Airway epithelial cell (primary cell): ENCODE measurements at places on chromosomes 12 and 14. TPM values are rescaled to one million over a fixed set of nuclear protein-coding genes. Genes with fewer than 3 reads are reported as not detected.

Gene FGF6
- not detected in 2 replicates for total RNA-seq

Gene SMOC1
- total RNA-seq, result 8.9 and 14.3 TPM in 2 replicates

Gene MRPS35
- 56.3 and 61.6 TPM in 2 replicates for total RNA-seq

Gene SIRT4
- total RNA-seq, result 1.5 TPM in 2 replicates

Gene TAS2R50
- total RNA-seq, result 0.23 and 0.56 TPM in 2 replicates

Gene AGAP2
- 0.14 and 0.56 TPM in 2 replicates for total RNA-seq

Gene PSME1
- 143 and 167 TPM in 2 replicates for total RNA-seq

Gene TSHR
- total RNA-seq, result not detected in 2 replicates

Gene RILPL2
- total RNA-seq, result 2.7 and 3.4 TPM in 2 replicates
